OCI-M1 (cell line): ENCODE measurements at places on chromosomes 2 and 18.

DNA sequence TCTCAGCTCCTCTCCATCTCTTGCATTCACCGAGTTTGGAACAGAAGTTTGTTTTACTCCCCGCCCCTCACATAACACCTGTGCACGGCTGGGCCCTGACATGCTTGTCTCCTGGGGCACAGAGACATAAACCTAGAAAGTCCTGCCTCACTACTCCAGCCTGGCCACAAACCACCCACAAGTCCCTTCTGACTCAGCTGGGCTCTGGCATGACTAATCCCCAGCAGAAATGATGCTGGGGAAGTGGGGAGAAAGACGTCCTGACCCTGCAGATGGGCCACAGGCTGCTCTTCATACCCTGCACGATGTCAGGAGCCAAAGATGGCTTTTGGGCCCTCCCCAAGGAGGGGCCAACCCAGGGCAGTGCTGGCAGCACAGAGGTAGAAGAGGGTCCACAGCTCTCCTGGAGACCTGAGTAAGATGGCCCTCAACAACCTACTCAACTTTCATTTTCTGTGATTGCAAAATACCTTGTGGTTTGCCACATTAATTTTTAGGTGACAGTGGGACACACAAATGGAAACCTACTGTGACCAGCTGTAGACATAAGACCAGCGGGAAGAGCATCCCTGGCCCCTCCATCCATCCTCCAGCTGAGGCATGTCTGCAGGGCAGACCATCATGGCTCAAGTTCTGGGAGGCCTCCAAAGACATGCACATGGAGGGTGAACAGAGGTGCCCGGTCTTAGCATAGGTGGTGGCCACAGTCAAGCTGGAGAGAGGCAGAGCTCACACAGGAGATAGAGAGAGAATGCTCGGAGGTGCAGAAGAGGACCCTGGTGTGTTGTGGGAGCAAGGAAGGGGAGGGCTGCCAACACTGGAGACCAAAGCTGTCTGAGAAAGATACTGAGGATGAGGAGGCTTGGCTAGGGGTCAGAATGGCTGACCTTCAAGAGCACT is 40.0 kb downstream of the DNMT3A start:
- DNase-seq, result peak; percentile 52

GRCh38 chr2:130355172-130355577 is 681 bp upstream of the PTPN18 start:
- DNase-seq, result peak; percentile 25

- no peak for DNase-seq
Measured at GRCh38 chr2:105278654-105279053, 37.1 kb downstream of the GPR45 start.

- DNase-seq, result no peak
Measured at GRCh38 chr2:15383695-15384350, 177.3 kb downstream of the NBAS start.

DNA sequence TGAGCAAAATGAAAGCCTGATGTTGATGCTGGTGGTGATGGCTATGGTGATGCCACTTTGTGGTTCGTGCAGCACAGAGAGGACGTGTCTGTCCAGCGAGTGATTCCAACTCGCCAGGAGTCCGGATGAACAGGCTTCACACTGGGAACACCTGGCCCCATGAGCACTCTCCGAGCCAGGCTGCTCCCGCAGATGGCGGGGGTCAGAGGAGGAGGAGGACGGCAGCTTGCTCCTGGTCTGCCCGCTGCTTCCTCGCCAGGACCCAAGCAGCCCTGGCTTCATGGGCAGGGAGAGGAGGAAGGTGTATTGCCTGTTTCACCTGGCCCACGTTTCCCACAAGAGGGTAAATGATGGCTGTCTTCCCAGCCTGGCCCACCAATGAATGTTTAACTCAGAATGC is 121.6 kb downstream of the MTCL1 start:
- DNase-seq, result no peak
